Putamen (tissue), 1 donor: ENCODE measurements at places on chromosomes 7 and 10.

DNA sequence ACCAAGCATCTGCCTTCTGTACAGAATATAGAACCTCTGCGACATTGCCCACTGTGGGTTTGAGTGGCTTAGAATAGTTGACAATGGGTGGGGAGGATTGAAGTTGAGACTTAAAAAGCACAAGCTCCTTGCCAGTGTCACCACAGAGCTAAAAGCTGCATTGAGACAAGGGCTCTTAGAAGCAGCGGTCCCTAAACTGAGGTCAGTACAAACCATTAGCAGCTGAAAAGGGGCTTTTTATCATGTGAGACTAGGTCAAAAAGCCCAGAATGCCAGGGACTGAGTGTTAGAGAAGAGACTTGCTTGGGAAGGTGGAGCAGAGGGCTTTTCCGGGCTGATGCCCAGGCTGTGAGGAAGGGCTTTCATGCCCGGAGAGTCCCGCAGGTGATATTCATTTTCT is 91.3 kb downstream of the POU6F2 start:
- DNase-seq: no peak

GRCh38 chr7:122884186-122884585 is 2.1 kb downstream of the CADPS2 start:
- no peak for DNase-seq

GRCh38 chr7:148403466-148403993 is 187.0 kb upstream of the C7orf33 start:
- DNase-seq: no peak

- DNase-seq: no peak
These were observed 4.4 kb upstream of the LZTS2 start for GRCh38 chr10:100995181-100995580.

- no peak for DNase-seq
These were observed 70.5 kb downstream of the COPG2 start for GRCh38 chr7:130598056-130598455.

DNA sequence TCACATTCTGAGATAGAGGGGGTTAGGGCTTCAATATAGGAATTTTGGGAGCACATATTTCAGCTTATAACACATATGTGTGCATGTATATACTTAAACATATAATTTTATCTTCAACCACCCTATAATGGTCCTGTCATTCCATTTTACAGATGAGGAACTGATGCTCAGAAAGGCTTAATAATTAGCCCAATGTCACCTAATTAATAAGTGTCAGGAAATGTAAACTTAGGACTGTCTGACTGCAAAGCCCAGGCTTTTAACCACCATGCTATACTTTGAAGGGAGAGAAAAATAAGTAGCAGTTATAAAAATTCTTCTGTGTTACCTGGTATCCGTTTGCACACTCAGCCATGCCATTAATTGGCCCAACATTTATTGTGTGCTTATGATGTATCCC is 172.6 kb downstream of the SKIDA1 start:
- DNase-seq: no peak

- DNase-seq: no peak
These were observed 7.4 kb upstream of the RNF148 start for GRCh38 chr7:122709930-122710646.

GRCh38 chr10:126838316-126838715 is 66.9 kb upstream of the DOCK1 start:
- no peak for DNase-seq

GRCh38 chr7:143131781-143132180 is at the start of gene PIP:
TSS of gene PIP (plus strand) at chr7:143132077. CDS start at chr7:143132117, 40 bp downstream.
- DNase-seq: no peak

DNA sequence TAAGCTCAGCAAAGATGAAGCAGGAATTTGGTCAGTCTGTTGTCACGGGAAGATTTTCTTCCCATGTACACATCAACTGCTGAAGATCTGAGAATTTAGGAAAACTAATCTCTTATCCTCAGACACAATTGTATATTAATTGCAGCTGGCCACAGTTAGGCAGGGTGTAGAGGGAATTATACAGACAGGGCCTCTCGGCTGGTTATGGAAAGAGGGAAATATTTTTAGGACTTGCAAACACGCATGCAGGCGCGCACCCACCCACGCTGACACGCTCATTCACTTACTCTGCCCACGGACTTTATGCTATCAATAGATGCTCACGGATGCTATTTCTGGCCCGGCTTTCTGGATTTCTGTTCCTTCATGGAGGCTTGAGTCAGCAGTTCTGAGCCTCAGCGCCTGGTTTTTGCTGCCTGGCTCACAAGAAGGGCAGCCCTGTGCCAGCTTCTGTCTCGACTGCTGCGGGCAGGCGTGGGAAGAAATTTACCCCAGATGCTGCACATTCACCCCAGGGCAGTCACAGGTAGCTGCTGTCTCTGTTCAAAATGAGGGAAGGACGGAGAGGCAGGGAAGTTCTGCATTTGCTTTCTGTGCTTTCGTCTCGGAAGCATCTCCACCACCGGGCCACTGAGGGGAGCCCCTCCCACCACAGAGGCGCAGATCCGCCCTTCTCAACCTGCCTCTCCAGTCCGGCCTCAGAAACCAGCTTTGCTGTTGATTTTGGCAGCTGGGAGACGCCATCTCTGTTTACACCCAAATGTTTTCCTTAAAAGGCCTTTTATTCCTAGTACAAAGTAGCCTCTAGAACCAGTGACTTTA is 116.3 kb upstream of the BTBD16 start:
- peak; percentile 86 for DNase-seq

GRCh38 chr7:24701261-24702235 is 55.7 kb downstream of the GSDME start:
- DNase-seq: peak; percentile 48

- no peak for DNase-seq
These were observed 94.9 kb downstream of the GLI3 start for GRCh38 chr7:42142089-42142488.

DNA sequence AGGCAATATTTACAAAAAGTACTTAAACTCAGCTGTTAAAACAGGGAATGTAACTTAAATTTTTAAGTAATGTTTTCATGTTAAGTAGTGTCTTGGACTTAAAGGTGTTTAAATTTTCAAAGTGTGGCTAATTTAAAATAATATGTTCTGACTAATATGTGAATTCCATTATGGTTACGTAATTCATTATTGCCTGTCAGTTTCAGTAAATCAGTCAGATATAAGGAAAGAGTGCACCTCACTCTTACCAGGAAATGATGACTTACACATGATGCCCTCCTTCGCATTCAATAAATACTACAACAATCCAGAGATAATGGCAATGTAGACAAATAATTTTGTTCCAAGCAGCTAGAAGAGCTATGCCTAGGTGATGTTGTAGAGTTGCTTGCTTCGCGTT is 69.0 kb upstream of the WNT16 start:
- DNase-seq: no peak

DNA sequence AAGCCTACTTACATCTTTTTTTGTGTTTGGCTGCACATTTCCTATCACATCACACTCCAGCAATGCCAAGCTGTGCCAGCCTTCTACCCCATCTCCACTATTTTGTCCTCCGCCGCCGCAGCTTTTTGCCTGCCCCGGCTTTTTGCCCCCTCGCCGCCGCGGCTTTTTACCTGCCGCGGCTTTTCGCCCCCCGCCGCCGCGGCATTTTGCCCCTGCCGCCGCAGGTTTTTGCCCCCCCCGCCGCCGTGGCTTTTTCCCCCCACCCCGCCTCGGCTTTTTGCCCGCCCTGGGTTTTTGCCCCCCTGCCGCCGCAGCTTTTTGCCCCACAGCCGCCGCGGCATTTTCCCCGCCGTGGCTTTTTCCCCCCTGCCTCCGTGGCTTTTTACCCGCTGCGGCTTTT is 506.0 kb downstream of the ZNF37A start:
- DNase-seq: no peak

DNA sequence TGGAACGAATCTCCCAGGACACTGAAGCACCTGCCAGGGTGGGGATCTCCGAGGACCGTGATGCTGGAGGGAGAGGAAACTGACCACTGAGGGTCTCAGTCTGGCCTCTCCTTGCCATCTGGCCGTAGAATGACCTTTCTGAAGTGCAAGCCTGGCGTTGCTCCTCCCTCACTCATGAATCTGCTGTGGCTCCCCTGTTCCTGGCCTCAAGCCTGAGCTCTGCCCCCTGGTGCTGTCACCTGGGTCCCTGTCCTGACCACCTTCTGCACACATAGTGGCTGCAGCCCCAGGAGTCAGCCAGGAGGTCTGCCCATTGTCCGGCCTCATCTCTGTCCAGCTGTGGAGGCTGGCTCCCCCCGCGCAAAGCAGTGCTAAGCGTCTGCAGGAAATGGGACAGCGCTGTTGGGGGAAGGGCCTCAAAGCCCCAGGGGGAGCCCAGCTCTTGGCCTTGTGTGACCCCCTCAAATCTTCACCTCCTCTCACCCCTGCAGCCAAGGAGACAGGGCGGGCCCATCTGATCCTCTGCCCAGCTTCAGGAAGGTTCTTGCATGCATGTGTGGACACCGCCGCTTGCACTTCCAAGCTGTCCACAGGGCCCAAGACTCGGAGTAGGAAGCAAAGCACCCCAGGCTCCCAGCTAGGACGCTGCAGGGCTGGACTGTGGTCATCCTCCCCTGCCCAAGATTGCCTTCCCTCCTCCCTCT is 65.7 kb downstream of the MYL10 start:
- no peak for DNase-seq

DNA sequence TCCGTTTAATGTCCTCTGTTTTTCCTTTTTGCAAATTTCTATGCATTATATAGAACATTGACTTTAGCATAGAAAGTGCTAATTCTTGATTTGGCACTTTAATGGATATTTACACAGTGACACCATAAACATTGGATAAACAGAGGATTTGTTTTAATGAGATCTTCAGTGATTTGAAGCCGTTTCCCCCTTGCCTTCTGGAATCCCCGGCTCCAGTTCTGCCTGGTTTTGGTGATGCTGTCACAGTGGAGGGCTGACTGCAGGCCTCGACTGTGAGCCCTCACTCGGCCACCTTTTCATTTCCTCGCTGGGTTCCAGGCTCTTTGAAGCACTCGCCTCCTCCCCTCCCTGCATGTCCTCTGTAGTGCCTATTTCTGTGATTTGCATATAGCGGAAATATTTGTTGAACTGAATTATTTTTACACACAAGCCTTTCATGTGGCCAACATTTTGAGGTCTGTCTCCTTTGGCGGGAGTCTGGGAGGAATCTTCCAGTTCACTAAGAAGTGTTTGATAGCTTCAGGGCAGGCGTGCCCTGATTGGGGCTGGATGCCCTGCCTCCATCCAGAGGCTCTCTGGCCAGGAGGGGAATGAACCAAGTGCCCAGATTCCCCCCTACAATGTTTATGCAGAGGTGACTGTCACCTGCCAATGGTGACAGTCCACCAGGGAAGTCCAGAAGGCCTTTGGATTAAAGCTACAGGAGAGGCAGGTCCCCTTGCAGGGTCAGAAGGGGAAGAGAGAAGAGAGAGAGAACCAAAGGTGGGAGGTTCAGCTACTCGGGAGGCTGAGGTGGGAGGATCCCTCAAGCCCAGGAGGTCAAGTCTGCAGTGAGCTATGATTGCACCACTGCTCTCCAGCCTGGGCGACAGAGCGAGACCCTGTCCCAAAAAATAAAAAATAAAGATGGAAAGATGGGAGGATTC is 67.5 kb downstream of the CUX1 start:
- DNase-seq: no peak

- DNase-seq: no peak
These were observed 734 bp downstream of the CHST3 start for GRCh38 chr10:71964743-71965515.

DNA sequence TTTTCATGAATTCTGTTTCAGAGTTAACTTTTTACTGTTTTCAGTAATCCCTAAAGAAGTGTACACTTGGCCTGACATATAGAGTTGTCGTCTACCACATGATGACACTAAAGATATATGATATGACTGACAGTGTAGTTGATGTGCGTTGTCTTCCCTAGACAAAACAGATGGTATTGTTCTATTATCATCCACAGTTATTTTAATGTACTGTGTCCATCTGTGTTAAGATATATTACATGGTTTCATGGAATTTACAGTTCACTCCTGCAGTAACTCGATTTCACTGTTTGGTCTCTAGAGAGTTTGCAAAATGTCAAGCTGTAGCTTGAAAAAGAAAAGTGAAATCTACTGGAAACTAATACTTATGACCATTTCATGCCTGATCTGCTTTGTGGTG is 18.1 kb downstream of the FOXP2 start:
- DNase-seq: no peak

DNA sequence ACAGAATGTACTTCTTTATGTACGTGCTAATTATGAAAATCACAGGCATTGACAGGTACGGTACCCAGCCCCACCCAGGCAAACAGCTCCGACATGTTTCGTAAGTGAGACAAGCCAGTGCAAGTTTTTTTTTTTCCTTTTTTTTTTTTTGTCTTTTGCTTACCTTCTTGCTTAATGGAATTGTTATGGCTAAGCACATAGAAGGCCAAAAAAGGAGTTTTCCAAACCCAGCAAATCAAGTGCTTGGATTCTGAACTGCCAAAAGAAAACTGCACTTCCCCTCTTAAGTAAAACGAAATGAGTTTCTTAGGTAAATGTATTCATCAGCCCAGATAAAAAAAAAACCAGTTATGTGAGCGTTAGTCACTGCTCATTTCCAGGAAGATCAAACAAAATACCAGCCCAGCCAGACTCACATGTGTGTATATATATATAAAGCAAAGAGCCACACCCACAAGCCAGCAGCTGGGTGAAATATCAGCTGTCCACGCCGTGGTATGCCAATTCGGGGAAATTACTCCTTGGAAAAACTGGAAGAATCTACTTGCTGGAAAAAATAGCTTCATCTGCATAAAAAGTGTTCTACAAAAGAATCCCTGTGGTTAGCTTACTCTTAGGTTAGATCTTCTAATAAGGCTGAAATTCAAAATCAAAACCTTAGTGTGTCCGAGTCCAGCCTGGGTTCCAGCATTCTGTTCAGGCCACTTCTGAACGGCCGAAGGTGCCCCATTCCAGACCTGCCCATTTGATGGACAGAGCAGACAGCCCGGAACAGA is 8.0 kb downstream of the KLF6 start:
- no peak for DNase-seq

- no peak for DNase-seq
These were observed 342.5 kb downstream of the PTPRN2 start for GRCh38 chr7:158244873-158245723.

DNA sequence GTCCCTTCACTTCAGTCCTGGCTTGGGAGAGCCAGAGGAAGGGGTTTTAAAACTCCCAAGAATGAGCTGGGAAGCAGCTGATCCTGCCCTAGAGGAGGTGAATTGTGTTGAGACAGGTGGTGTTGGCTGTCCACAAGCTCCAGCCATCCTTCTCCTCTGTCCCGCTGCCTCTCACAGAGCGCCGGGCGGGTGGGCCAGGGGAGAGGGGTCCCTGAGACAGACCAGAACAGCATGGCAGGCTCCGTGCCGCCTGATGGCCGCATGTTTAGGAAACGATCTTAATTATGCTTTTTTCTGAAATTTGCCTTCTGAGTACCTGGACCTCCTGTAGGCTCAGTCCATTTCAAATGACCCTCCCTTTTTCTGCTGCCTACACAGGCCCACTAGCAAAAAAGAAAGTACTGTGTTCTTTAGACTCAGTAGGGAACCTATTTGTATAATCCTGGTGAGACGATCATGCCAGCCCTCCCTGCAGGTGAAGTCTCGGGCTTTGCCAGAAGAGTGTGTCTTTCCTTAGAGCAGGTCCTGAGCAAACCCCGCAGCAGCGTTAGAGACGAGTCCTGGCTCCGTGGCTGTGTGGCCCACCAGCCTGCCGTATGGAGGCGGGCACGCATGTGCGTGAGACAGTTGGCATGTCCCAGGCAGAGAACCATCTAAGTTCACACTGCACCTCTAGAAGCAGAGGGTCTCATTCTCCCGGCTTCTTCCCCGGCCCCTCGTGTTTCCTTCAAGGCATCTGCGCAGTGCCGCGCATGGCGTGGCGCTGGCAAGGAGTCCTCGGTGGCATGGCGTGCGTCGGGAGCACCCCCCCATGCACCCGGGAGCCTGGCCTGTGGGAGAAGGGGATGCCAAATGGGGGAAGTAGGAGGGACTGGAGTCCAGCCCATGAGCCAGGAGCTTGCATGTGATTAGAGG is 26.3 kb upstream of the PWWP2B start:
- no peak for DNase-seq
